ENCODE measurements at places on chromosomes 13 and 19. TPM values are rescaled to one million over a fixed set of nuclear protein-coding genes. Genes with fewer than 3 reads are reported as not detected.
A peak's percentile ranks its signal among the peaks of the same experiment; 100 is the strongest.

GRCh38 chr13:104967376-104967775, 1568.1 kb downstream of the EFNB2 start:
- DNase-seq = no peak

- DNase-seq = no peak
Observed at GRCh38 chr19:10884274-10884673, 12.9 kb downstream of the CARM1 start.

DNA sequence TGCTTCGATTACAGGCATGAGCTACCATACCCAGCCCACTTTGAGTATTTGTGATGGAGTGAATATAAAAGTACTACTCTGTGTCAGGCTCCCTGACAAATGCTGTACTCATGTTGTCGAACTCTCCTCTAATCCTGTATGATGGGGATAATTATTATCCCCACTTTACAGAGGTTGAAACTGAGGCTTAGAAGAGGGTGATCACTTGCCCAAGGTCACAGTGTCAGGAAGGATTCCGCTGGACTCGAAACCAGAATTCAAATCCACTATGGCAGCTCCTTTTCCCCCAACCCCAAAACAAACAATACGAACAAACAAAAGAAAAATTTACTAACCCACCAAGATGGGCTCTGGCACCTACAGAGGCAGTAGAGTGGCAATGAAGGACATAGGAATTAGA, 1.7 kb upstream of the PPP5C start:
- DNase-seq = no peak

DNA sequence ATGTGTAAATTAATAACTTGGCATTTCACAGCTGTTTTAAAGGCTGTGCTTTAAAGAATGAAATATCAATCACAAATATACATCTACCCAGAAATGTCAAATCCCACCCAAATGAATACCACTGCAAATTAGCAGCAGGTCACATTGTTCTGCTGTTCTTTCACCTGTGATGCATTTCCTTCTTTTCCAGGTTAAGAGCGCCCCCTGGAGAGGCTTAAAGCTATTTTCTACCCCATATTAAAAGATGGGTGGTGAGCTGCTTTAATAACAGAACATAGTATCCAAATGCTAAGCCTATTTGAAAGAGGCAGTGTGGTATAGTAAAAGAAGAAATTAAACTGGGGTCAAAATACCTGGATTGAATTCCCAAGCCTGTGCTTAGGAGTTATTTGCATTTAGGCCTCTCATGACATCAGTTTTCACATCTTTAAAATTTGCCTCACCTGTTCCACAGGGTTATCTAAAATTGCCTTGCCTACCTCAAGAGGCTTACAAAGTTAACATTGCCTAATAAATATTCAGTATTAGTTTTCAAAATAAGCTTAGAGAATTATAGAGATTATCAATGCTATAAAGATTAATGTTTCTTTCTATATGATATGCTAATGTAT, 396.9 kb upstream of the SLITRK5 start:
- peak; percentile 60 for DNase-seq

GRCh38 chr19:44883922-44884321, 7.1 kb upstream of the TOMM40 start:
- no peak for DNase-seq

- DNase-seq = peak; percentile 57
Observed at GRCh38 chr13:109131698-109132257, 502.4 kb downstream of the MYO16 start.

GRCh38 chr13:90428522-90429210, 918.8 kb upstream of the MIR17HG start:
- DNase-seq = no peak

- DNase-seq = no peak
Observed at GRCh38 chr13:67303661-67304333, 73.7 kb upstream of the PCDH9 start.

DNA sequence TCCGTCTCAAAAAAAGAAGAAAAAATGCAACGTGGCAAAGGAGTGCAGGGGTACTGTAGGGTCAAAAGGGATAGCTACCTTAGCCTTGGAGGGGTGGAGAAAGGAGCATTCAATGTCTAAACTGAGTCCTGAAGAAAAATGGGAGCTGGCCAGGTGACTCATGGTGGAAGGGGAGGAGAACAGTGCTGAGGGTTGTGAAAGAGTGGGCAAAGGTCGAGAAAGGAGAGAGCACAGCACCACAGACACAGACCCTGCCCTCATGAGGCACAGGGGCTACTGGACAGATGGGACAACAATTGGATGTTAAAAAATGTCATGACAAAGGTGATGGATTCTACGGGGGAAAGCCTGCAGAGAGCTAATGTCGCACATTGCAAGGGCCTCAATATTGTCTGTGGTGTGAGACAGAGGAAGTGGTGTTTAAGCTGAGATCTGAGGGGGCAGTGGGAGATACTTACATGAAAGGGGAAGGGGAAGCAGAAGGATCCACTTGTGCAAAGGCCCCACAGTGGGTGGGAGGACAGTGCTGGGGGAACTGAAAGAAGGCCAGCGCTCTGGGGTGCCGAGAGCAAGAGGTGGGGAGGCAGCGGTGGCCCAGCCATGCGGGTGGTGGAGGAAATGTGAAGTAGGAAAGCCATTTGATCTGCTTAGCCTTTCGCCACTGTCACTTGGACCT, 42.9 kb upstream of the URAD start:
- DNase-seq = no peak

GRCh38 chr13:36680913-36681312, 7.1 kb downstream of the SERTM1 start:
- peak; percentile 36 for DNase-seq

Gene FFAR2
- total RNA-seq = not detected

Gene KIR2DL3
- not detected for total RNA-seq

Gene LGALS4
- total RNA-seq = 0.81 TPM

Gene POU4F1
- 12.6 TPM for total RNA-seq

Gene PRSS57
- not detected for total RNA-seq

Gene MCEMP1
- 4.1 TPM for total RNA-seq

Gene METTL21C
- not detected for total RNA-seq

Gene SBK2
- not detected for total RNA-seq
